GM12892 (cell line): ENCODE measurements at places on chromosomes 1 and 21.

DNA sequence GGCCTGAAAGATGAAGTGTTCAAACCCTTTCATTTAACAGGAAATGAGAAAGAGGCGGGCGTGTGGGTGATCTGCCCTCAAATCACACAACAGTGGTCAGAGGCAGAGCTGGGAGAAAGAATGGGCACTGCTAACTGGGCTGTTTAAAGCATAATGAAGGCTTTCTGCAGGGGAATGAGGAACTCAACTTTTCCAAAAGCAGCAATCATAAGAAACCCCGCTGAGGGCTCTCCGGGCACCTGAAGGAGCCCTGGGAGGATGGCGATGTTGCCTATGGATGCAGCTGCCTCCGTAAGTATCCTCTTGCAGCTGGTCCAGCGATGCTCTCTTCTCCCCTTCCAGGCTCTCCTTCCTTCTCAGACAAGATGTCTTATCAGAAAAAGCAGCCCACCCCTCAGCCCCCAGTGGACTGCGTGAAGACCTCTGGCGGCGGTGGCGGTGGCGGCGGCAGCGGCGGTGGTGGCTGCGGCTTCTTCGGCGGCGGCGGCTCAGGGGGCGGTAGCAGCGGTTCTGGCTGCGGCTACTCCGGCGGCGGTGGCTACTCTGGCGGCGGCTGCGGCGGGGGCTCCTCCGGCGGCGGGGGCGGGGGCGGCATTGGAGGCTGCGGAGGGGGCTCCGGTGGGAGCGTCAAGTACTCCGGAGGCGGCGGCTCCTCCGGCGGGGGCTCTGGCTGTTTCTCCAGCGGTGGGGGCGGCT is 1.2 kb downstream of the LORICRIN start:
- no peak for DNase-seq

DNA sequence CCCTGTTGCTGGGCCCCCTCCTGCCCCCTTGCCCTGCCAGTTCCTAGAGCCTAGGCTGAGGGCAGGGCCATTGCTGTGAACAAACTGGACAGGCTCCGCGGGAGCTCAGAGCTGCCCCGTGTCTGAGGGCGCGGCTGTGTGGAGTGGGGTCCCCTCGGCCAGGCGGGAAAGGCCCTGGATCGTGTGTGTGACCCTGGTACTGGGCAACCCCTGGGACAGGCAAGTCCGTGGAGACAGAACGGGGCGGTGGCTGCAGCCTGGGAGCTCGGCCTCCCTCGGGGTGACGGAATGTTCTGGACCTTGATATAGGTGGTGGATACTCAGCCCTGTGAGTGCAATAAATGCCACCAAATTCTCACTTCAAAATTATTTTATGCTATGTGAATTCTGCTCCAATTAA is 27.7 kb upstream of the C1orf159 start:
- DNase-seq = no peak

- DNase-seq = no peak
Observed at GRCh38 chr1:68528243-68528642, 31.4 kb upstream of the DEPDC1 start.

DNA sequence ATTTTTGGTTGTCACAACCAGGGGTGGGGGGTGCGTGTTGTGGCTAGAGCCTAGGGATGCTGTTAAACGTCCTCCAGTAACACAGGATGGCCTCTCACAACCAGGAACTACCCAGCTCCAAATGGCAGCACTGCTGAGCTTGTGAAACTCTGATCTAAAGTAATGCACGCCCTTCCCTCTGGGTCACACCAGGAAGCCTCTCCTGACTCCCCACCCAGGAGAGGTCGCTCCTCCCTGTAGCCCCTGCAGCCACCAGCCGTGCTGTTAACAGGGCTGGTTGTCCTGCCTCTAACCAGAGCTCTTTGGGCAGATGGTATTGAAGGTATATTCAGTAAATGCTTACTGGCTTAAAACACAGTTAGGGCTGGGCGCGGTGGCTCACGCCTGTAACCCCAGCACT is 73.2 kb downstream of the NKAIN1 start:
- DNase-seq = no peak

GRCh38 chr21:38346286-38346685 is 89.5 kb downstream of the KCNJ15 start:
- DNase-seq = no peak

DNA sequence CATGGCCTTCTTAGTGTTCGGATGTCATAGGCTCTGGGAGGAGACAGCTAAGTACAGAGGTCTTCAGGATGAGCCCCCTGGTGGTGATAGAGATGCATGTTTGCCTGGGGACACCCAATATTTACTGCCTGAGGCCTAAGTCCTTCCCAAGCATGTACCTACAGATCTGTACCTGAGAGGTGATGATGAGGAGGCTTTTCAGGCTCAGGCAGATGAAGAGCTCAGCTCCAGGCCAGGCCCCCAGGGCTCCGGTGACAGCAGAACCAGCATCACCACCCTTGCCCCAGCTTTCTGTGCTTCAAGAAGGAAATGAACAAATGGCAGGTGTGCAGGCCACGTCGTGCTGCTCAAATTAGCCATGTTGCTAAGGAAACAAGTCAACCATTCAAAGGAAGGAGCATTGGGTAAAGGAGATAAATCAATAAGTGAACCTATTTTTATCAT is 21.1 kb downstream of the CACNA1E start:
- DNase-seq = no peak

DNA sequence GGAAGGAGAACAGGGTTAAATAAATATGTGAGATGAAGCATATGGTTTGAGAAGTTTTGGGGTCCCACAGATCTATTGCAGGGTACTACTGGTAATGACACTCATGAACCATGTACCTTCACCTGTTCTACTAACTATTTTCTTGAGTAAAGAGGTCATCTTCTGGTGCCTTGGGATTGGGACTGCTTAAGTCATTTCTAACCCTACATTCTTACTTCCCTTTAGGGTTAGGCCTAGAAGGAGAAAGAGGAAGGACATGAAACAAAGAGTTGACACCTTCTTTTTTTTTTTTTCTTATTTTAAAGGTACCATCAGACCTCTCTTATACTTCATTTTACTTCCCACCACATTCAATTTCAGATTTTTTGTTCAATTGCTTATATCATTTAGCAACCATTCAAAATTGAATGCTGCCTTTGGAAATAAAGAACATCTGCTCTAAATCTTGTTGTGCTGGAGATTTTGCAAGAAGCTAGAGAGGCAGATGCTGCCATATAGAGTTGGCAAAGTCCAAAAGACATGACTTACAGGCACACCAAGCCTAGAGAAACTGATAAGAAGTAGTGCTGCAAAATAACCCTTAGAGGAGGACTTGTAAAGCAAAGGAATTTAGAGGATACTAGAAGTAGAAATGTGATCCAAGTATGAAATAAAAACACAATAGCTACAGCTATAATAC is 374.4 kb upstream of the ST6GALNAC5 start:
- DNase-seq = no peak

- DNase-seq = no peak
Observed at GRCh38 chr21:34986561-34987500, 62.3 kb downstream of the RUNX1 start.

DNA sequence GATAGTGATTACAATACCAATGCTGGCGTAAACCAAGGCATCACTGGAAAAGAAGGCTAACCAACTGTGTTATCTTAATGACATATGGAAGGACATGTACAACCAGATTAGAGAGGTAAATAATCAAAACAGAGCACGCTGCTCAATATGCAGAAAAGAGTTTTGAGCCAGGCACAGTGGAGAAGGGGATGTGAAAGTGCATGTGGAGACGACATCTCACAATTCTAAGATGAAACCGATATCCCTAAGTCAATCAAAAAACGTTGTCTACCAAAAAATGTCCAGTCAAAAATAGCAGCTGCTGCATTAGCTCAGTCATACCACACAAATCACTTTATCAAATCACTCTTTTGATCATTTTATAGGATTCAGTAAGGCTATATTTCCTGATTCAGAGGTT is 116.3 kb upstream of the OLIG2 start:
- no peak for DNase-seq

- DNase-seq = no peak
Observed at GRCh38 chr1:222749927-222750326, 12.9 kb downstream of the FAM177B start.

DNA sequence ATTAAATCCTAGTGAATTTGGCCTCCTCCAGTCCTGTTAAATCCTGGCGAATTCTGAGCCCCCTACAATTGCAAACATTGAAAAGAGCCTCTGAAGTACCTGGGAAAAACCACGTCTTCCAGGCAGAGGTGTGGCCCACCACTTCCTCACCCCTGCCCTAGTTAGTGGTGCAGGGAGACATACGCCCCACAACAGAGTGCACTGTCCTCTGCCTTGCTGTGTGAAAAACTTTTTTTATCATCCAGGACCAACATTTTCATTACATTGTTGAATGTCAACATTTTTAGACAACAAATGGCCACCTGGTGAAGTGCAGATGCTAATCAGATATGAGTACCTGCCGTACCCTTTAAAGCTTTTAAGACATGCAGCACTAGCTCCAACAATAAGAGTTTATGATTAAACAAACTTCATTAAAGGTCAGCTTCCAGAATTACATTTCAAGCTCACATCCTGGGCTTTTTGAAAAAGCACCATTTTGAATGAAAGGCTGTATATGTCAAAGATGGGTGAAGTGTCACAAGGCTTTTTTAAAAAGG is 13.6 kb upstream of the TMPRSS2 start:
- no peak for DNase-seq

DNA sequence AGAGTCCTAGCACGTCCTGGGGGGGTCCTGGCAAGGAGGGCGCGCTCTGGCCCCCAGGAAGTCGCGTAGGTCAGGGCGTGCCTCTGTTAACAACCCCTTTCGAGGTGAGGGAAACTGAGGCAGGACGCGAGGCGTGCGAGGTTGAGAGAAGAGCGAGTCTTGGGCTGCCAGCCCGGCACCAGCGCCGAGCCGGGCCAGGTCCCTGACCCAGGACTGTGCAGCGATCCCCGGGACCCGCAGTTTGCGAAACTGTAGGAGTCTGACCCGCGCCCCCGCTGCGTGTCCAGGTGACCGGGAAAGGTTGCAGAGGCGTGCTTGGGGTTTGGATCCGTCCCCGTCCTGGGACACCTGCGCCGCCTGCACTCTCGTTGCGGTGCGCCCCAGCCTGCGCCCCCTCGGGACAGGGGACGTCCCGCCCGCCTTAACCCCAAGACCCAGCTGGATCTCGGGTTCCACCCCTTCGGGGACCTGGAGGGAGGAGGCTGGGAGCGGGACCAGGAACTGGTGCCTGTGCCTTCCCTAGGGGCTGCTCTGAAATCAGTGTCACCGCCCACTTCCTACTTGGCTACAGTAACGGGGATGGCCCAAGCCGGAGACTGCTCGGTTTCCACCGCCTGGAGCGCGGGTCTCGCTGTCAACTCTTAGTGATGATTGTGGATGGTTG is 493 bp downstream of the DISC1 start:
- peak; percentile 31 for DNase-seq

- DNase-seq = no peak
Observed at GRCh38 chr1:118828038-118828437, 160.1 kb downstream of the TBX15 start.

DNA sequence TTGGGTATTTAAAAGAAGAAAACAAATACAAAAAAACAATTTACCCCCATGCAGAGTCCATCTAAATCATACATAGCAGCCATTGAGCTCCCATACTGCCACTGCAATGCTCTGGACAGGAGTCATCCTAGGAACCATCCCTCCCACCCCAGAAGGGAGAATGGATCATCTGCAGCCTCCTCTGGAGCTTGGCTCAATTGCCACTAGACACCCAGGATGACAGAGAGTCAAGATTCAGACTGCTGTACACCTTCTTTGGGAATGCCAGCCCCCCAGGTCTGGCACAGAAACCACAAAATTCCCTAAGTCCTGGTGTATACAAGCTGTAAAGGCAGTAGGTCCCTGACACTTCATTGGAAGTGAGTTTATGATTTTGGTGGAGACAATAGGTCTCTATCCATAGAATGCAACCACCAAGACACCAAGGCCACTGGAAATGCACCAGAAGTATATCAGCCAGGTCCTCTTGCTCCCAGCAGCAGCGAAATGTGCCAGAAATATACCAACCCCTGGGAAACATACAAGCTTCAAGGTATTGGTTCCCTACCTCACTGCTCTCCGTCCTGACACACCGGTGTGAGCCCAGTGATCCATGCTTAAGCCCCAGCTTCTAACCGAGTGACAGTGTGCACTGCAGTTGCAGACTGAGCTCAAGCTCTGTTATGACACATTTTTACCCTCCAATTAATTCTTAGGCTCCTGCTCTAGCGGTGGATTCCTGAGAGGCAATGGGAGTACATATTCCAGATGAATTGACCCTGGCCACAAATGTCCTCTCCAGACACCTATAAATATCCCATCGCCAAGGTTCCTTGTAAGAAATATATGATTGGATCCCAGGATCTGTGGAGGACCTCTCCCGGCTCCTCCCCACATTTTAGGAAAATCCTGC is 4.4 kb downstream of the TAL1 start:
- DNase-seq = no peak

DNA sequence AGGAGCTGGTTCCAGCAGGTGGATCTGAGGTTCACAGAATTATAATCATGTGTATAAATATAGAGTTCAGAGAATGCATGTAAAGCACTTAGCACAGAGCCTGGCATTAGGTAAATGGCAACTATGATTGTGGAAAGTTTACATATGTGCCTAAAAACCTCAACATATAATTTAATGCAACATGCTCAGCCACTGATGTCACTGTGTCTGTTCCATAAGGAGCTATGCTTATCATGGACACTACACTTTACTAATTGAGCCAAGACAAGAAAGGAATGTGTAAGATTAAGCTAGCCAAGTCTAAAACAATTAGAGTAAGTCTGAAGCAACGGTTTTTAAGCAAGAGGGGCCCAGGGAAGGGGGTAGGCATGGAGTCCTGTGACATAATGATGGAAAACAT is 61.5 kb downstream of the GNG12 start:
- DNase-seq = no peak

- no peak for DNase-seq
Observed at GRCh38 chr21:44829507-44830092, 11.7 kb upstream of the SUMO3 start.
